Stimulated activated CD8-positive, alpha-beta memory T cell treated with anti-CD3 and anti-CD28 coated beads, Interleukin-7, amount 100 ng/mL, for 1 hour (primary cell): ENCODE measurements at places on chromosomes 16 and 17.

- no peak for DNase-seq
Observed at GRCh38 chr16:84086341-84086740, 30.4 kb downstream of the MBTPS1 start.

GRCh38 chr16:30375864-30376263 is 1.3 kb downstream of the MYL11 start:
- DNase-seq, result no peak

DNA sequence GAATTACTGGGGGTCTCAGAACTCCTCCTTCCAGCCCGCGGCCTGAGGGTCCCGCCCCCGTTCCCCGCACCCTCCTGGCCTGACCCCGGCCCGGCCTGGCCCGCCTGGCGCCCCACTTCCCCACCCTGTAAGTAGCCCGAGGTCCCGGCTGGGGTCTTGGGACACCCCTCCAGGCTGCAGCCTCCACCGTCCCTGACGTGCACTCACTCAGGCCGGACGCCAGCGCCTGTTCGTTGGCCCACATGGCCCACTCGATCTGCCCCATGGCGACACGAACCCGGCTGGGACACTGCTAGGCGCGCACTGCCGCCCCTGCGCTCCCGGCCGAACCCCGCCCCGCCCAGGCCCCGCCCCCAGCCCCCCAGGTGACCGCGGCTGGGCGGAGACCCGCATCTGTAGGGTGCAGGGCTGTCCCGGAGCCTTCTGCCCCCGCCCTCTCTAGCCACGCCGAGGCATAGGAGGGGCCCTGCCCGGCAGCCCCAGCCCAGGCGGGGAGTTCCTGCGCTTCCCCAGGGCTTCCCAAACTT is at the start of gene CYBA:
Gene CYBA, minus strand, starts transcription at position 305 of the 527 bp plus-strand sequence. Its CDS starts 40 bp downstream, at position 265.
- DNase-seq, result peak; percentile 53

DNA sequence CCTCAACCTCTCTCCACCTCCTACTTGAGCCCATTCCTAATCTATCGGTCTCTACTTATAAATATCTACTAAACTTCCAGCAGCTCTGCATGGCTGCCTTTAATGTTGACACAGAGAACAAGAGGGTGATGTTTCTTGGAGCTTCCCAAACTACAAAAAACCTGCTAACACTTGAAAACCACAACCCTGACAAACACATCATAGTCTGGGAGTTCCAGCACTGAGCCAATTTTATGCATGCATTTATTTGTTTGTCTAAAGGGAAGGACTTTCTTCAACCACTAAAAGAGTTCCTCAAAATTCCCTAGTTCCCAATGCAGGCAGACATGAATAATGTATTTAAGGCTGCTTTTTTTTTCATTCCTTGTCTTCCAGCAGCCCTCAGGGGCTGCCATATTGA is 331.8 kb upstream of the XYLT1 start:
- DNase-seq, result no peak

GRCh38 chr17:32502710-32503109 is 15.9 kb downstream of the CDK5R1 start:
- DNase-seq, result no peak

DNA sequence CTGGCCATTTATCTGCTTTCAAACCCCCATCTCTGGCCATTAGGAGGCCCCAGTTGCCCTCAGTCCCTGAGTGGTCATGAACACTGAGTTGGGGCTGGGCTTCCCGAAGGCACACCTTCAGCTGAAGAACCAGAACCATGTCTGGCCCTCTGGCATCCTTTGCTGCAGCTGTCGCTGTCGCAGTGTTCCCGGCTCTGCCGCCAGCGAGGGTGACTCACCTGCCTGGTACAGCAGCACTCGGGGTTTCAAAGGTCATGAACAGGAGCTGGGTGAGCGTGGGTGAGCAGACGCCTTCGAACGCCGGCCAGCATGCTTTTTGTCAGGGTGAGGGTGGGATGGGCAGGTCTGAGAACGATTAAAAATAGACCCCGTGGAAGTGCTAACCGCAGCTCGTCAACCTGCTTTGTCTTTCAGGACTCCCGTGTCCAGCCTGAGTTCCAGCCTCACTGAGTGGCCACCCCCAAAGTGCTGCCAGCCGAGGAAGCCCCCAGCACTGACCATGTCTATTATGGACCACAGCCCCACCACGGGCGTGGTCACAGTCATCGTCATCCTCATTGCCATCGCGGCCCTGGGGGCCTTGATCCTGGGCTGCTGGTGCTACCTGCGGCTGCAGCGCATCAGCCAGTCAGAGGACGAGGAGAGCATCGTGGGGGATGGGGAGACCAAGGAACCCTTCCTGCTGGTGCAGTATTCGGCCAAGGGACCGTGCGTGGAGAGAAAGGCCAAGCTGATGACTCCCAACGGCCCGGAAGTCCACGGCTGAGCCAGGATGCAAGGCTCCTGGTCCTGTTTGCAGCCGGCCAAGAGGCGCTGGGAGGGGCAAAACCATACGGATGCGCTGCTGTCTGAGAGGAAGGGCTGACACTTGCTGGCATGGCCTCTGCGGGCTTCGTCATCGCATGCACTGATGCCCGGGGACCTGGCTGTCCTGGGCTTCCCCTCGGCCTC is 7.6 kb downstream of the SNN start:
- DNase-seq, result no peak

GRCh38 chr17:65901394-65901793 is 290.5 kb downstream of the CEP112 start:
- DNase-seq, result no peak

DNA sequence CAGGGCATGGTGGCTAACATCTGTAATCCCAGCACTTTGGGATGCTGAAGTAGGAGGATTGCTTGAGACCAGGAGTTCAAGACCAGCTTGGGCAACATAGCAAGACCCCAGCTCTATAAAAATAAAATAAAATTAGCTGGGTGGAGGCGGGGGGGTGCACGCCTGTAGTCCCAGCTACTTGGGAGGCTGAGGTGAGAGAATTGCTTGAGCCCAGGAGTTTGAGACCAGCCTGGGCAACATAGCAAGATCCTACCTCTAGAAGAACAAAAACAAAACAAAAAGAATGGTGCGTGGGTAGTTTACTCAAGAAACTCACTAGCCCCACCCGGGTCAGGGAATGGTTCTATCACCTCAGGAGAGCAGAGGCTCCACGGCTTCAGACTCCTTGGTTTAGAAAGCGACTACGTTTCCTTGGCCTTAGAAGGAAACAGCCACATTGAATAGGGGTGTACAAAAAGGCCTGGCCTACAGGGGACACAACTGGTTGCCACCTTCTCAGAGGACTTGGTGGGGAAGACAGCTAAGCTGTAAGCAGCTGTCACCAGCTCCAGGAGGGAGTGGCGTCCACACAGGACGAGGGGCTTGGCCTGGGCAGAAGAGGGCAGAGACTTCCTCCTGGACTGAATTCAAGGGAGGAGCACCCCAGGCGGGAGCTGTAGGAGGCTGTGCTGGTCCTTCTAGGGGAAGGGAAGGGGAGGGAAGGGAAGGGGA is 716 bp downstream of the TK1 start:
- no peak for DNase-seq

- DNase-seq, result no peak
Observed at GRCh38 chr16:57071831-57072582, 20.4 kb upstream of the CPNE2 start.

DNA sequence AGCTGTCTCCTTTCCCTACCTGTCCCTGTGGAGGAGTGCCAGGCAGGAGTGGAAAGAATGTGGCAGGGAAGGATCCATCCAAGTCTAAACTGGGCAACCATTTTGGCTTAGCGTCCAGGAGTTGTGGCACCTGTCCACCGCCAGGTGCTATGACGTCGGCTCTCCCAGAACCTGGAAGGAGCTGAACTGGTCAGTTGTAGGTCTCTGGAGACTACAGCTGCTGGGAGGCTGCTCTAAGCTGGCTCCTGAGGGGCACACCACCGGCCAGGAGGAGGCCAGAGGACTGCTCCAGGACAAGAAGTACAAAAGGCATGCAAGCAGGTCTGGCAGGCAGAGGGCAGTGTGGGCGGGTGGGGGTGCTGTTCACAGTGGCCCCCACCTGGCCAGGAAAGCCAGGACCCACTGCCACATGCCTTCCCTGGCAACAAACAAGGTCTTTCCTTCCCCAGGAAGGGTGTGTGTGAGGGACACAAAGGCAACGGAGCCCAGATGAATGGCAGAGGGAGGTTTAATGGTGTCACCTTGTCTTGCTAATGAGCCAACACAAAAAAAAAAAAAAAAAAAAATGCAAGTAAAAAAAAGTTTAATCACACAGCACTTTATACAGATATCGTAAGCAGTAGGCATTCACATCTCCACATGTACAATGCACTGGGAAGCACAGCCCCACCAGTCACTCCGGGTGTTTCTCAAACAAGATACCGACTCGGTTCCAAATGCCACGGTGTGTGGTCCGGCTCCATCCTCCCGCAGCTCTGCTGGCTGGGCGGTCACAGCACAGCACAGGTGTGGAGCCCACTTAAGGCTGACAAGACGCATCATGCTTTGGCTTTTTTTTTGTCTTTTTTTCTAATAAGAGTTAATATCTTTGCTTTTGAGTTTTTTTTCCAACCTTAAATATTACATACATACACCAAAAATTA is 4.8 kb downstream of the SPHK1 start:
- DNase-seq, result no peak

DNA sequence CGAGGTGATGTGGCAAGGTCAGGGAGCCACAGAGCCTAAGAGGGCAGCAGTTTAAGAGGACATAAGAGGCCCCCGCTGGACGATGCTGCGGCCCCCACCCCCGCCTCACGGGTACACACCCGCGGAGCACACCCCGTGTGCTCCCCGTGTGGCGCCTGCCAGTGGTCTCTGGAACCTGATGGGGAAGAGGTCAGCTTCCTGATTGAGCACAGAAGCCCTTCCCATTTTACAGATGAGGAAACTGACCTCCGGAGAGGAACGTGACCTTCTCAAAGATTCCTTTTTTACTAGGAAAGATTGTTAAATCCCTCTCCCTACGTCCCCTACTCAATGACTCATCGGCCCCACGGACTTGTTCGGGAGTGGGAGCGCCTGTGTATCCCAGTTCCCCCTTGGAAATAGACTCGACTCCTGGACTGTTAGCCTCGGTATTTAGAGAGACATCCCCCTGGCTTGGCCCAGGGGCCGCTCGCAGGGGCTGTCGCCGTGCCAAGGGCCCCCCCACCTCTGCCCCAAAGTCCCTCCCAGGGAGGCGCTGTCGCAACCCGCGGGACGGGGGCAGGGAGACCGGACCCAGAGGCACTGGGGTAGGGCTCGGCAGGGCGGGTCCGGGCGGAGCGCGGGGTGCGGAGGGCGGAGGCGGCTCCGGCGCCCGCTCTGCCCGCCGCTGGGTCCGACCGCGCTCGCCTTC is at the start of gene ABCC3:
Gene ABCC3, plus strand, starts transcription at position 658 of the 691 bp plus-strand sequence. CDS start 56 bp downstream, outside the sequence.
- DNase-seq, result no peak

GRCh38 chr17:80317706-80317980 is 57.0 kb downstream of the RNF213 start:
- DNase-seq, result no peak

- DNase-seq, result no peak
Observed at GRCh38 chr16:70440009-70440692, 1.3 kb upstream of the ST3GAL2 start.

DNA sequence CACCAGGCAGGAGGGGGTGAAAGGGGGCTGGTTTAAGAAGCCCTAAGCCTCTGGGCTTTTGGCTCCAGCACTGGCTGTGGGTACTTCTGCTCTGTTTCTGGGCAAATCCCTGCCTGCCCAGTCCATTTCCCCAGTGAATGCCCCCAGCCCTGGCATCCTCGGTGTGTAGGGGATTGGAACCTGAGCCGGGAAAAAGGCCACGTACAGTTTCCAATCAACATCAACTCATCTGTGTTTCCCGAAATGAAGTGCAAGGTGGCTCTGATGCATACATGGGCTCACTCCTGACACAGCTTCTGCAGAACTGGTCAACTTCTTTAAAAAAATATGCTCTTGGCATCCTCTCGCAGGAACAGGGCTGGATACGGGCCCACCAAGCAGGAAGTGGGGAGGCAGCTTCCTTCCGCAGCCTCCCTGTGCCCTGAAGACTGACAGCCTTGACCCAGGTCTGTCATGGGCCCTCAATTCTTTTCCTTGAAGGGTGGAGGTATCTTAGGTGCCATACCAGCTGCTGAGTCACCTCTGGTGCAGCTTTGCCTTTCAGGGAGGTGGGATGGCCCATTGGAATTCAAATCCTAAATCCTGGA is 73.3 kb downstream of the N4BP1 start:
- DNase-seq, result no peak

DNA sequence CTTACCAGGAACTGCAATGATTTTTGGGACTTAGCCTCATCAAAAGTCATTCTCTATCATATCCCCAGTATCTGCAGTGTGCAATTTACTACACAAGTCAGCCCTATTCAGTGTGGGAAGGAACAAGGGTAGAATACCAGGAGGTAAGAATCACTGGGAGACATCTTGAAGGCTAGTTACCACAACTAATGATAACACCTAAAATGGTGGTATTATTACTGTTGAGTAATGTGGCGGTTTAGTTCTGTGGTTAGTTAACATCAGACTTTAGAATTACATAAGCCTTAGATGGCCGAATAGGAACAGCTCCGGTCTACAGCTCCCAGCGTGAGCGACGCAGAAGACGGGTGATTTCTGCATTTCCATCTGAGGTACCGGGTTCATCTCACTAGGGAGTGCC is 567.9 kb upstream of the CDH11 start:
- no peak for DNase-seq
